Transverse colon (tissue), 4 donors: ENCODE measurements at places on chromosomes 1 and 21. TPM values are rescaled to one million over a fixed set of nuclear protein-coding genes. Genes with fewer than 3 reads are reported as not detected.
A peak's percentile ranks its signal among the peaks of the same experiment; 100 is the strongest.

Gene LHX8
- not detected for total RNA-seq

GRCh38 chr1:116559304-116559761 lies 11.5 kb downstream of the CD58 start:
- DNase-seq = no peak

Gene TFF2
- not detected for total RNA-seq

GRCh38 chr1:116842654-116843053 lies 67.1 kb upstream of the PTGFRN start:
- no peak for DNase-seq

DNA sequence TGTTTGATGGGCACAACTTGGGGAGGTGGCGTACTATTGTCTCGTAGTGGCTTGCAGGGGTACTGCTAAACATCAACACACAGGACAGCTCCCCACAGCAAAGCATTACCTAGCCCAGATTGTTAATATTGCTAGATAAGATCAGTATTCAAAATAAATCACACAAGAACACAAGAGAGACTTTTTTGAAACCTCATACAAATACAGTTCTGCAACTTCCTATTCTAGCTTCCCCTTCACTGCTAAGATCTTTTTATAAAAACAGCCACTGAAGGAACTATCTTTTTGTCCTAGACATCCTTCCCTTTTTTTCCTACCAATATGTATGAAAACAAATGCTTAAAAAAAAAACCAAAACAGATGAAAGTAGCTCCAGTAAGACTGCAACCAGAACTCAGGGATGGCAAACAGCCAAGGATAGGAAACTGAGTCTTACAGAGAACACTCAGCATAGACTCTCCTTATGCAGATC lies 137.8 kb upstream of the KRTAP19-8 start:
- DNase-seq = no peak

Gene IBA57
- 7.5 TPM for total RNA-seq

Gene GADD45A
- total RNA-seq = 77.0 TPM

DNA sequence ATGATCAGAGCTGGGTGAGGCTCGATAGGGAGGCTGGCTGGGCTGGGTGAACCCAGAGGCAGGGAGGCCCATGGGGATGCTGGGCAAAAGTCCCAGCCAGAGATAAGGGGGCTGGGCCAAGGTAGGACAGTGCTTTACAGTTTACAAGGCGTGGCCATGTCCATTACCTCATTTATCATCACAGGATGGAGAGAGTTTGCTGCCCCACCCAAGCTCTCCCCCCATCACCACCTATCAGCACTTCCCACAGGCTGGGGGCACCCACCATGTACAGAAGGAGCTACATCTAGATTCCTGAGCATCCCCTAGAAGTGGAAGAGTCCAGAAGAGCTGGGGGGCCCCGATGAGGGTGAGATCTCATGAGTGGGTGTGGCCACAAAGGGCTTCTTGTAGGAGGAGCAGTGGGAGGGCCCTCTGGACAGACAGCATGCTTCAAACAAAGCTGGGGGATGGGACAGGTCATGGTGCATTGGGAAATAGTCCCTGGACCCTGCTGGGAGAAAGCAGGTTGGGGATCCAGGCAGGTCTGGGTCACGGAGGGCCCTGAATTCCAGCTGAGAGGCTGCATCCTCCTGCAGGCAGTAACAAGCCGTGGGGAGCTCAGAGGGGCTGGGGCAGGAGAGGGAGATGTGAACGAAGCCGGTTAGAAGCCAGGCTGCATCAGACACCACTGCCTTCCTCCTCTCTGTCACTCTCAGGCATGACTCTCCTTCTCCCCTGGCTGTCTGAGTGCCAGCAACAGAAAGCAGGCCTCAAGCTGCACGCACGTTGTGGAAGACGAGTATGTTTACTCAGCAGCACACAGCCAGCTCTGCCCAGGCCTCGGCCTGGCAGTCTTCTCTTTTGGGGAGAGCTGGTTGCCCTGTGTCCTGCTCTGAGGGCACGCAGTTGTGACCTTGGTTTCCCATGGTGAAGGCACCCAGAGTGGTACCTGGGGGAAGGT lies 202.3 kb downstream of the HIVEP3 start:
- DNase-seq = no peak

Gene LRRC7
- 1.1 TPM for total RNA-seq

GRCh38 chr1:176857632-176858031 lies 306.9 kb downstream of the ASTN1 start:
- DNase-seq = no peak

DNA sequence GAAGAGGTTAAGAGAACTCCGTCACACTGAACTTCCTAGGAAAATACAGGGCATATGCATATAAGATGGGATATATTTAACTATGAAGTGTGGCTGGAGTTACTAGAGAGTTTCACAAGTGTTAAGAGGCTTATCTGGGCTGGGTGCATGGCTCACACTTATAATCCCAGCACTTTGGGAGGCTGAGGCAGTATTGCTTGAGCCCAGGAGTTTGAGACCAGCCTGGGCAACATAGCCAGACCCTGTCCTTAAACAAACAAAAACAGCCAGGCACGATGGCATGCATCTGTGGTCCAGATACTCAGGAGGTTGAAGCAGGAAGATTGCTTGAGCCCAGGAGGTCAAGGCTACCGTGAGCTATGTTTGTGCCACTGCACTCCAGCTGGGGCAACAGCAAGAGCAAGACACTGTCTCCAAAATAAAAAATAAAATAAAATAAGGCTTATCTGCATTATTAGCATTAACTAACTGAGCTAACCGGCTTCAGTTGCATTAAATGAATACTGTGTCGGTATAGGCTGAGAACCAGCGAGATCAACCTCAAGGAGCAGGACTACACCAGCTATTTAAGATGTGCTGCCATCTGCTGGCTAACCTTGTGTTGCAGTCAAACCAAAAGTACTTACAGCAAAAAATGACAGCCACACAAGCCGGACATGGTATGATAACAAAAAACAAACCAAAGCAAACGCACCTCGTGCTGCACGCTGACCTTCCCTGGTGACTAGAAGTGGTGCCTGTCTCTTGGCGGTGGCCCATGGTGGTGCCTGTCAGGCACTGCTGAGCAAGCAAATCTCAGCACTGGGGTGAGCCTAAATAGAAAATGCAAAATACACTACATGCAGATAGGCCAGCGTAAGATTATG lies 19.7 kb upstream of the RBBP5 start:
- DNase-seq = peak; percentile 80

- DNase-seq = no peak
Observed at GRCh38 chr1:44500181-44501046, 95.4 kb downstream of the RNF220 start.

GRCh38 chr1:152866321-152866720 lies 6.5 kb downstream of the LCE7A start:
- no peak for DNase-seq

DNA sequence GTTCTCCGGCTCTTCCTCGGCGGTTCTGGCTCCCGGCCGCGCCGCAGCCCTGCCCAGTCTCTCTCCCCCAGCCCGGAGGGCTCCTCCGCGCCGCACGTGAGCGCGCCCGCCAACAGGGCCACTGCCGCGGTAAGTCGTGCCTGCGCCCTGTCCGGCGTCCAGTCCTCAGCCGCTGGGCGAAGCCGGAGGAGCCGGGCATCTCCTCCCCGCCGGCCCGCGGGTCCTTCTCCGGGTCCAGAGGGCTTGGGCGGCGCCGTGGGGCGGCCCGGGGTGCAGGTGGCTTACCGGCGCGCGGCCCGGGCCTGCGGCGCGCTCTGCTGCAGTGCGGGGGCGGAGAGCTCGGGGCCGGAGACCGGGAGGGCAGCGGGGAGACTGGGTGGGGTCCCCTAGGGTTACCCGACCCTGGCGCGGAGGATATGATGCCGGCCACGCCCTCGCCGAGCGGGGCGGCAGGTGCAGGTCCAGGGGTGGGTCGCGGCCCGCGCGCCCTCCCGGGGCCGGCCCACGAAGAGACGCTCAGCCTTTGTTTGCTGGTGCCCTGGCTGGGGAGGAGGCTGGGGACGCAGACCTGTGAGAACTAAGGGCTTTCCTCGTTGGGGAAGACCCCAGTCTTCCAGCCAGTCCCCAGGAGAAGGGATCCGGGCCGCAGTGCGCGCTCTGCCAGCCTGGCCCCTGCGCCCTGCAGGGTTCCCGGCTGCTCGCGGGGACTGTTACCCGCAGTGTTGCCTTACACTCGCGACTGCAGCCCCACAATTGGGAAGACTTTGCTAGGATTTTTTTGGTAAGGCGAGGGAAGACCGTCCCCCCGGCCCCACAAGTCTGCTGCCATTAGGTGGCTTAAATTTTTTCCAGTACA lies at the start of gene DOP1B:
Gene DOP1B (plus strand): TSS at position 10 of the 856 bp plus-strand sequence. CDS start 7,910 bp downstream, outside the sequence.
- DNase-seq = peak; percentile 67

Gene ATXN7L2
- total RNA-seq = 2.7 TPM

Gene MSTO1
- total RNA-seq = 12.9 TPM

- no peak for DNase-seq
Observed at GRCh38 chr1:205447457-205448341, 8.1 kb downstream of the BLACAT1 start.

DNA sequence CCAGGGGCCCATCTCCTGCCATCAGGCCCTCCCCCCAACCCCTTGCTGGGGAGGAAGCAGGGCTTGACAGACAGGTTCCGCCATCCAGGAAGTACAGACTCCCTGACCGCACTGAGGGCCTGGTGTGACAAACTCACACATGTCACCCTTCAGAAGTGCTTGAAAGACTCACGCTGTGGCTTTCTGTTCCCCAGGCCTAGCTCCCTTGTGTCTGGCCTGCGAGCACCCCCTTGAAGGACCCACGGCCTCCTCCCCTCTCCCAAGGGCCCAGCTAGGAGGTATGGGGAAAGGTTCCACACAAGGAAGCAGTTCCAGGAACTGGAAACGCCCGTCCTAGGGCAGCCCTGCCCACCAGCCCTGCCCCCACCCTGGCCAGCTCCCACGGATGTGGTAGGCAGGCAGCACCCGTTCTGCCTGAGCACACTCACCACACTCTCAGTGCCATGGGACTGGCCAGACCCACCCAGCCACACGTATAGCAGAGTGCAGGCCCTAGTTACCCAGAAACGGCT lies 26.7 kb downstream of the SLC2A1 start:
- DNase-seq = peak; percentile 91

Gene GPR3
- not detected for total RNA-seq

Gene CRNN
- total RNA-seq = not detected

DNA sequence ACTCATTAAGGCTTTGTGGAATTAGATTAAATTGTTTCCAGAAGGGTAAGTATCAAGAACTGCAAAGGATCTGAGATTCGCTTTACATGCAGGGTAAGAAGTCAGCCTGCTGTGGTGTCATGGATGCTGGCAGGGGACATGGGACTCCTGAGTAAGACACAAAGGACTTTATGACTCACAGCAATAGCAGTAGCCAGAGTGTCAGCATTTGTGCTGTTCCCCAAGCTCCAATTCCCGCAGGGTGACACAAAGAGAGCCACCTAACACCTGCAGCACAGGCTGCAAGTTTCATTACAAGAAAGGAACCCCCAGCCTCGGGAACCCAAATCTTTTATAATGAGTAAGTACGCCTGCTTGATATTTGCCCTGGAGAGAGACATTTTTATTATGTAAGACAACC lies 298.1 kb upstream of the POU3F1 start:
- no peak for DNase-seq

Gene DNAI4
- 26.5 TPM for total RNA-seq

DNA sequence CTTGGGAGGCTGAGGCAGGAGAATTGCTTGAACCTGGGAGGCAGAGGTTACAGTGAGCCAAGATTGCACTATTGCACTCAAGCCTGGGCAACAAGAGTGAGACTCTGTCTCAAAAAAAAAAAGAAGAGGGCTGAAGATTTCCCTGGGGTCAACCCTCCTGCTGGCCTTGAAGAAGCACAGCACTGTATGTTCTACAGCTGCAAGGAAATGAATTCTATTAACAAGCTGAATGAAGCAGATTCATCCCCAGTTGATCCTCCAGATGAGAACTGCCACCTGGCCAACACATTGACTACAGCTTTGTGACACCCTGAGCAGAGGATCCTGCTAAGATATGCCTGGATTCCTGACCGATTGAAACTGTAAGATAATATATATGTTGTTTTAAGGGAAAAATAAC lies 129.5 kb downstream of the ADSS2 start:
- no peak for DNase-seq

Gene ZRANB2
- total RNA-seq = 90.9 TPM

Gene PALMD
- total RNA-seq = 1.9 TPM

Gene RGS2
- 132 TPM for total RNA-seq

Gene CD1B
- total RNA-seq = not detected

DNA sequence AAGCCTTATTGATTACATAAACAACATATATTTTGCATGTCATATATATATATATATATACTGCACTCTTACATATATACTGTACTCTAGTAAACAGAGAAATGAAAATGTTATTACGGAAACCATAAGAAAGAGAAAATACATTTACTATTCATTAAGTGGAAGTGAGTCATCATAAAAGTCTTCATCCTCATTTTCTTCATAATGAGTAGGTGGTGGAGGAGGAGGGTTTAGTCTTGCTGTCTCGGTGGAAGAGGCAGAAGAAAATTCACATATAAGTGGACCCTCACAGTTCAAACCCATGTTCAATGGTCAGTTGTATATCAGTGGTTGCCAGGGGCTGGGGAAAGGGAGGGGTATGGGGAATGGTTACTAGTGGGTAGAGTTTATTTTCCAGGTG lies 8.0 kb upstream of the IFNLR1 start:
- no peak for DNase-seq

DNA sequence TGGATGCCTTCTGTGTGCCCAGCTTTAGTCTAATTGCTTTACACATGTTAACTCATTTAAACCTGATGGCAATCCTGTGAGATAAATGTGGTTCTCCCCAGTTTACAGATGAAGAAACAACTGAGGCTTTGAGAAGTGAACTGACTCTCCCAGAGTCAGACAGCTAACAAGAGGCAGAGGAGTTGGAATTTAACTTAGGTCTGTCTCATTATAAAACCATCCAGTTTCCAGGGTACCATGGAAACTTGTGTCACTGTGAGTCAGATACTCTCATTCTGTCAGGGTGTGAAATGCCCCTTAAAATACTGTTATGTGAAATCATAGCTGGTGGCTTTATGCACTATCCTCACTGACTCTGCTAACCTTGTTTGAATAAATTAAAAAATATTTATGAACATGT lies 206.6 kb downstream of the PBX1 start:
- DNase-seq = no peak

GRCh38 chr1:110556471-110556807 lies 37.5 kb upstream of the KCNA10 start:
- no peak for DNase-seq

GRCh38 chr1:229437443-229437842 lies 3.5 kb upstream of the ACTA1 start:
- DNase-seq = no peak

- DNase-seq = no peak
Observed at GRCh38 chr1:211484755-211485479, 7.0 kb downstream of the RD3 start.

Gene PPFIA4
- 1.1 TPM for total RNA-seq

Gene THEM5
- total RNA-seq = not detected

GRCh38 chr1:245201827-245202226 lies 47.0 kb downstream of the KIF26B start:
- no peak for DNase-seq

- peak; percentile 93 for DNase-seq
Observed at GRCh38 chr1:161013488-161014230, 7.3 kb downstream of the F11R start.

Gene OR2T33
- total RNA-seq = not detected

Gene CSMD2
- not detected for total RNA-seq
